ENCODE measurements at places on chromosomes 7 and 10.

GRCh38 chr7:151060113-151060415 lies 675 bp downstream of the SLC4A2 start:
- DNase-seq = no peak

GRCh38 chr10:44801383-44802327 lies 109.5 kb upstream of the TMEM72 start:
- peak; percentile 76 for DNase-seq

DNA sequence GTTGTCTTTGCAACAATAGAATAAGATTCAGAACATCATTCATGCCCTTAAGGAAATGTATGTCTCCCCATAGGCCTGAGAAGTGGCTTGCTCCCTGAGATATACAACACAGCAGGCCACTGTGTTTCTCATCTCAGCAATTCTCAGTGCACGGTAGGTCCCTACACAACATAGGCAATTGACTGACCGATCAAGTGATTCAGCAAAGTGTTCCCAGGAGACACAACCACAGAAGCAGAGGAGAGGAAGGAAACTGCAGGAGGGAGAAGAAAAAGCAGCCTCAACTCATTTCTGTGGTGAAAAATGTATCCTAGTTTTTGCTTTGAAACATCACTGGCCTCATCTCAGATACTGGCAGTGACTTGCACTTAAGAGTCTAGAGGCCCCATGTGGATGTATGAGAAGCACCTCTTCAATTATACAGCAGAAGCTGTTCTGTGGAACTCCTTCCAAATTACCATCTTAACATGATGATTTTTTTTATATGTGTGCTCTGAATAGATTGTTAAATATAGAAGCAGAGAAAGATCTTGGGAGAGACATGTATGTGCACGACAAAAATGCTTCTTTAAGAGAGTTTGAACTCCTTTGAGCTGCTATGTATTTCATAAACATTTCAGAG lies 306.8 kb downstream of the XPNPEP1 start:
- no peak for DNase-seq

- no peak for DNase-seq
Measured at GRCh38 chr10:111177379-111177778, 100.5 kb downstream of the ADRA2A start.

DNA sequence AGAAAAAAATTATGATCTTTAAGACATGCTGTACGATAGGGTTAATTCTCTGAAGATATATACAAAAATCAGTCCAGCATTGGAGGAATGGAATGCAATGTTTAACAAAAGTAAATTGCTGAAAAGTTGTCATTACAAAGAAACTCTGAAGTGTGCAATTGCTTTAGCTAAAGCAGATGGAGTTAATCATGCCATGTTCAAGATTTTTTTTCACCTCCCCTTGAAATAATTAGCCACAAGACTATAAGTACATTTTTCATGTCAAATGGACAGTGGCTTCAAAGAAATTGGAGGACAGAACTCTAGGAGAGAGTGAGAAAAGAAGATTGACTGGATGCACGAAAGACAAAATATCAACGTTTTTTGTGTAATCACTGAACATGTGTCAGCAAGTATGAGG lies 63.1 kb upstream of the MEOX2 start:
- DNase-seq = no peak

GRCh38 chr7:29771081-29771816 lies 35.1 kb upstream of the WIPF3 start:
- DNase-seq = no peak

DNA sequence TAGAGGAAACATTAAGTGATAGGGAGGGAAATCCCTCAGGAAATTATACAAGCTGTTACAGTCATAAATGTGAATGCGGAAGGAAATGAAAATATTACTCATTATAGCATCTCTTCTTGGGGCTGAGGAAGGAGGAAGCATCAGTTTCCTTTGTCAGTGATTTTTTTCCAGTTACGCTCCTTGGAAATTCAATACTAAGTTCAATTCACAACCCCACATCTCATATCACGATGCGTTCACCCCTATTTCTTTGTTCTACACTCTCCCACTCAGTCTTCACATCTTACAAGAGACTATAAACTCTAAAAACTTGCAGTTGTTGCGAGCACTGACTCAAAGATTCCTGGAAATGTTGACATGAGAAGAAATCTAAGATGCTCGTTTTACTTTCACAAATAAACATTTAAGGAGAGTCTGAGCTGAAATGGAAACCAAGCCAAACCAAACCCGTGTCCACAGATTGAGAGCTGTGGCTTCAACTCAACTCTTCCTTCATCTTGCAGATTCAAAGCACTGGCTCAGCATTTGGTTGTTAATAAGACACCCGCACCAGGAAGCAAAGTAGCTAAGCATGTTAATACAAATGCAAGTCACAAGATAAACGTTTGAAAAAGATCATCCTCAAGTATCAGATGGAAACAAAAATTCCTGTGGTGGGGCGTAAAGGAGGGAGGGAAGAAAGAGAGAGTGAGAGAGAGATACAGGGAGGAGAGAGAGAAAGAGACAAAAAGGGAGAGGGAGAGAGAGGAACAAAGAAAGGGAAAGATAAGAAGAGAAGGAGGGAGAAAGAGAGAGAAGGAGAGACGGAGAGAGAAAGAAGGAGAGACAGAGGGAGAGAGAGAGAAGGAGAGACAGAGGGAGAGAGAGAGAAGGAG lies 150.0 kb upstream of the RSU1 start:
- no peak for DNase-seq

- DNase-seq = no peak
Measured at GRCh38 chr10:61898435-61898778, 3.1 kb upstream of the ARID5B start.

DNA sequence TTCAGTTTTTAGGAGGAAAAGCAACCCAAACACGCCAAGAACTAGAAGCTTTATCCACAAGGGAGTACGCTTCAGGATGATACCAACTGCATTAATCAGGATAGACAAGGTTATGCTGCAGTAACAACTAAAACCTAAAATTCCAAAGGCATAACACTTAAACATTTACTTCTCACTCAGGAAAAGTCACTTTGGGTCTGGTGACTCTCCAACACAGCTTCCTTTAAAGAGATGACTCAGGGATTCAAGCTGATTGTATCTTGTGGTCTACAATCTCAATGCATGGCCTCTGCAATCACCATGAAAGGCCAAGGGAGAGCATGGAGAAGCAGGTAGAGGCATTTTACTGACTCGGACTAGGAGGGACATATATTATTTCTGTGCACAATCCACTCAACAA lies 315.8 kb downstream of the KCNMA1 start:
- no peak for DNase-seq

DNA sequence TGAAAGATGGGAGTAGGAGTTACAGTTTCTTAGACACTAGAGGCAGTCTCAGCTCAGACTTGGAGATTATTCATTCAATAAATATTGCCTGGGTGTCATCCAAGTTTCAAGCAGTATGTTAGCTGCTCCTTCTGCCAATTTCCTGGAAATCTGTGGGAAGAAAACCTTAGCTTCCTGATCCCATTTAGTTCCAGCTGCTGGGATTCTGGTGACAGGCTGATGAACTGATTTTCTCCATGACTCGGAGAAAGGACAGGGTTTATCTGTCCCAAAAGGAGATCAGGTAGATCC lies 95.8 kb downstream of the CLEC2L start:
- no peak for DNase-seq

DNA sequence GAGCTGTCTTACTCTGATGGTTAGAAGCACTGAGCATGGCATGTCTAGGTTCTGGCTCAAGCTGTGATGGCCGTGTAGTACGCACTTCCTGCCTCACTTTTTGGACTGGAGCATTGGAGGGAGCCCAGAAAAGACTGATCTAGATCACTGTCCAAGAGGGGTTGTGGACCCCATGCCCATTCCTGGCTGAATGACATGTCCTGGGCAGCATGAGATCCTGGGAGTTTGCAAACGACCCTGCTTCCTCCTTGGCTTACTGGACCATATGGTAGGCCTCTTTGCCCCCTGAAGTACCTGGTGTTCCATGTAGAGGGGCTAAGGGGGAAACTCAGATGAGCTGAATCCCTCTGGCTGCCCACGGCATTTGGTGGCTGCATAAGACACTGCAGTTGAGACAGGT lies 36.7 kb downstream of the ARHGAP22 start:
- no peak for DNase-seq

GRCh38 chr7:28297801-28298459 lies 114.4 kb upstream of the CREB5 start:
- peak; percentile 16 for DNase-seq

- no peak for DNase-seq
Measured at GRCh38 chr7:94049615-94050014, 45.5 kb upstream of the BET1 start.

- DNase-seq = no peak
Measured at GRCh38 chr10:51087114-51087513, 12.8 kb downstream of the PRKG1 start.

DNA sequence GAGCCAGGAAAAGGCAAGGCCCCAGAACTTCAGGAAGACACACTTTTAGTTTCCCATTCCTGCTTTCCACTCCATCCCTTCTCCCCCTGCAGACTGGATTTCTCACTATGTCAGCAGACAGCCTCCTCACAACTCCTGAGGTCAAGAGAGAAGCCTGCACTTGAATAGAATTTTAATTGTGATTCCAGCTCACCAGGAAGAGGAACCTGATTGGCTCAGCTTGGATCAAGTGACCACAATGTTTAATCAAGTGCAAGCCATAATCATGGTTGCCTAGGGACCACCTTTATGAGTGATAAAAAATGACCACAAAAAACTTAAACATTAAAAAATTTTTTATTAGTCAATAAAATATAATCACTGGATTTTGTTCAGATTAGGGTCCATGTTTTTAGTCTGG lies 244.7 kb upstream of the RHOBTB1 start:
- no peak for DNase-seq

DNA sequence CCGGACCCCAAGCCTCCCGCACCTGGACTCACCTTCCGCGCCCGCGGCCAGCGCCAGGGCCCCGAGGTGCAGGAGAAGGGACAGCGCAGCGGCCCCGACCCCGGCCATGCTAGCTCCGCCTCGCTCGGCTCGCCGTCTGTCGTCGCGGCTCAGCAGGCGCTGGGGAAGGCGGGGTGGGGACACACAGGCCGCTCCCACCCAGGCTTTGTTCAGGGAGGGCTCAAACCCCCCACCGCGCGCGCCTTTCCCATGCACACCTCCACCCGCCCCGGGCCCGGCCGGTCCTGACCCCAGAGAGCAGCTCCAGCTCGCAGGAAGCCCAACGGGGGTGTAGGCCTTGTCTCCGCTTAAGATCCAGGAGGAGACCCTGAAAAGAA lies at the start of gene KCP:
KCP (minus strand) TSS at position 141 of the 377 bp plus-strand sequence; CDS start at position 108, 33 bp downstream.
- no peak for DNase-seq

- no peak for DNase-seq
Measured at GRCh38 chr10:63375458-63375857, 90.3 kb downstream of the JMJD1C start.

DNA sequence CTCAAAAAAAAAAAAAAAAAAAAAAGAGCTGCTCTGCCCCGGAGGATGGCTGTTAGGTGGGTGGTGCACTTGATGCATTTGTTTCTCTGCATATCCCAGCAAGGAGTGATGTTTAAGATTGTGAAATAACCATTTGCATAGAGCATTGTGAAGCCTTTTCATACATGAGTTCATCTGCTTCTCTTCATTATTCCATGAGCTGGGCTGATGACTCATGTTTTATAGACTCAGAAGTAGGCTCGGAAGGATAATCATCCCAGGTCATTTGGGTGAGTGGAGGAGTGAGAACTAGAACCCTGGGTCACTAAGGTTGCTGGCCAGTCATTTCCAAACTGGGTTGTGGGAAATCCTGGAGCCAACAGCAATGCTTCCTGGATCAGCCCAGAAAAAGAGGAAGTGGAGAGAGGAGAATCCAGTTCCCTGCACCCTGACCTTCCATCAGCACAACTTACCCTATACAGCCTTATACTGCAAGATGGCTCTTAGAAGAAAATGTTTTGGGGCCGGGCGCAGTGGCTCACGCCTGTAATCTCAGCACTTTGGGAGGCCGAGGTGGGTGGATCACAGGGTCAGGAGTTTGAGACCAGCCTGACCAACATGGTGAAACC lies 45.3 kb downstream of the TACC2 start:
- no peak for DNase-seq

DNA sequence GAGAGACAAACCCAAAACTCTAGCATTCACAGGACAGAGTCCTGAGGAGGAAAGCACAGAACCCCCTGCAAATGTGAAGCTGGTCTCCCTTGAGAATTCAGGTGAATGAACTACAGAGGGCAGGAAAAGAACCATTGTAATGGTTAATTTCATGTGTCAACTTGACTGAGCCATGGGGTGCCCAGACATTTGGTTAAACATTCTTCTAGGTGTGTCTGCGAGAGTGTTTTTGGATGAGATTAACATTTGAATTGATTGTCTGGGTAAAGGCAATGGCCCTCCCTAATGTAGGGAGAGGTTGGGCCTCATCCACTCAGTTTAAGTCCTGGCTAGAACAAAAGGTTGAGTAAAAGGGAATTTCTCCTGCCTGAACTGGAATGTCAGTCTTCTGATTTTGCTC lies 15.7 kb upstream of the CDK1 start:
- no peak for DNase-seq

DNA sequence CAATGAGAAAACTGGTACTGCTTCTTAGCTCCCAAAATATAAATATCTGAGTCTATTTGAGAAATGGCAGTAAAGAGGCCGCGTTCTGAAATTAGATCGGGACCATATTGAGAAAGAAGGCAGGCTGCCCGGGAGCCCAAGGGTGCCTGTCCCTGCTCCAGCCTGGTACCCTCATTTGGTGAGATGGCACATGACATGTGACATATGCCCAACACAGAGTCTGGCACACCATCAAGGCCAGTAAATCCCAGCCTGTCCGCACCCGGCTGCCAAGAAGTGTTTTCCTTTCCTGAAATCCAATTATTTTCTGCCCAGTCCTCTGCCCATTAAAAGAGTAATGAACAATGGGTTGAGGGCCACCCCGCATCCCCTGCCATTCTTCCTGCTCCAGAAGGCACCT lies 66.4 kb downstream of the CDH23 start:
- no peak for DNase-seq

DNA sequence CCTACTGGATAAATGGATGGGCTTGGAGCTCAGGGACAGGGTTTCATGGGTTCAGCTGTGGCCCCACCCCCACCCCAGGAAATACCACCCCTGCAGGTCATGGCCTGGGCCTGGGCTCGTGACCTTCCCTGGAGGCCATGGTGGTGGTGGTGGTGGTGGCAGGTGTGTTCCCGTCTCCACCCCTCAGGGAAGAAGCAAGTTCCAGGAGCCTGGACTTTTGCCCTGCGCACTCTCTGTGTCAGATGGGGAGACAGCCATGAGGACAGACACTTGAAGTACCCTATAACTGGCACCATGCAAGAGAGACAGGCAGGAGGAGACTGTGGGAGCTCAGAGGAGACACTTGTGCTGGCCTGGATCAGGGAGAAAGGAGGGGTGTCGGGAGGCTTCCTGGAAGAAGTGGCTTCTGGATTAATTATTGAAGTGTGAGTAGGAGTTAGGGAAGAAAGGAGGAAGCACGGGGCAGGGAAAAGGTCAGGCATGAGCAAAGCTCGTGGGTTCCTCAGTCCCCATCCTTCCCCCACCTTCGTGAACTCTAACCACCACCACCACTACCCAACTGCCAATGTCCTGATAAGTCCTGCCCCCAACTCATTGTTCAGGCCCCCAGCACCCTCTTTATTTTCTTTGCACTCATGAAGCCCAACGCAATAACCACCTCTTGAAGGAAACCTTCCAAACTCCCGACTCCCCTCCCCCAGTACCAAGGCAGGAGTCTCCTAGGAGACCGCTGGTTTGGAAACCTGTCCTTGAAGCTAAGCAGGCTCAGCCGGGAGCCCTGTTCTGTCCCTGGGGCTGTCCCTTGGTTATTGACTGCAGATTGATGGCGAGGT lies 8.9 kb downstream of the SH2B2 start:
- no peak for DNase-seq
